NCI-H1105 treated with DMSO at 0.1 percent for 48 hours (cell line): ENCODE measurements at places on chromosomes 5 and 9.

DNA sequence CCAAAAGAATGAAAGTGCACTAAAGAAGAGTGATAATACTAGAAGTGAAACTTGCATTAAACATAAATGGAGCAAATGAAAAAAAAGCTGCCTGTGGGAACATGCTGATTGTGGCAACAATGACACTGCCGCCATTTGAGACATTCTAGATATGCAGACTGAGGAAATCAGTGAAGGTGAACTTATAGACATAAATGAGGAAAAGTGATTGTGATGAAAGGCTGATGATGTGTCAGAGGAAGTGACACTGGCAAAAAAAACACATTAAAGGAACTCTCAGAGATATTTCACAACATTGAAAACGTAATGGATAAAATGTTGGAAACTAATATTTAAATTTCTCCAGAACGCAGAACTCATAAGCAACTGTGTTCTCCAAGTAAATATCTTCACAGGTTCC is 1.2 kb downstream of the ERCC8 start:
- no peak for DNase-seq

GRCh38 chr9:5025416-5025815 is 40.3 kb downstream of the JAK2 start:
- no peak for DNase-seq

- DNase-seq = no peak
Observed at GRCh38 chr9:8156346-8156745, 356.8 kb upstream of the DMAC1 start.

DNA sequence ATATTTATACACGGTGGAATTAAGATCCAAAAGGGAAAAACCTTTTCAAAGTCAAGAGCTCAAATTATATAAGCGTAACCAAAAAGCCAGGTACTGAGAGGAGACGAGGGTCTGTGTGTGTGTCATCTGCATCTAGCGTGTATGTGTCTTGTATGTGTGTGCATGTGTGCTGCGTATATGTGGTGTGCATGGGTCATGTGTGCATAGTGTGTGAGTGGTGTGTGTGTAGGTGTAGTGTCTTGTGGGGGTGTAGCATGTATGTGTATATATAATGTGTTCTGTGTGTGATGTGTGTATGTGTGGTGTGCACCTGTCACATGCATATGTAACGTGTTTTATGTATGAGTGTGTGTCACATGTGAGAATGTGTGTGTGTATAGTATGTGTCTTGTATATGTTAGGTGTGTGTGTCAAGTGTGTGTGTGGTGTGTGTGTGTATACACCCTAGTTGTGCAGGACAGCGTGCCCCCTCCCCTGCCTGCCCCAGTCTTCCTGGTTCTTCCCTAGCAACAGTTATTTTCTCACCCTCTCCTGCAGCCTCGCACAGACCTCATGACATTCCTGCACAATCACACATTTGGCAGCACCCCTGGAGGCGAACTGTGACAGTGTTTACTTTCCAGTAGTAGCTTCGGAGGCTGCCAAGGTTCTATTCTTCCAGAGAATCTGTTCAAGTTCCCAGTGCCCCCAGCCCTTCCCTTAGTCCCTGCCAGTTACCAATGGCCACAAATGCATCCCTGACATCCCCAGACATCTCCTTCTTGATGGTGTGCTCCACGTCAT is 27.1 kb upstream of the TNIP1 start:
- DNase-seq = no peak

- peak; percentile 10 for DNase-seq
Observed at GRCh38 chr9:37325778-37326177, 96.7 kb upstream of the GRHPR start.

GRCh38 chr5:157611571-157612476 is 36.2 kb upstream of the ADAM19 start:
- peak; percentile 56 for DNase-seq

DNA sequence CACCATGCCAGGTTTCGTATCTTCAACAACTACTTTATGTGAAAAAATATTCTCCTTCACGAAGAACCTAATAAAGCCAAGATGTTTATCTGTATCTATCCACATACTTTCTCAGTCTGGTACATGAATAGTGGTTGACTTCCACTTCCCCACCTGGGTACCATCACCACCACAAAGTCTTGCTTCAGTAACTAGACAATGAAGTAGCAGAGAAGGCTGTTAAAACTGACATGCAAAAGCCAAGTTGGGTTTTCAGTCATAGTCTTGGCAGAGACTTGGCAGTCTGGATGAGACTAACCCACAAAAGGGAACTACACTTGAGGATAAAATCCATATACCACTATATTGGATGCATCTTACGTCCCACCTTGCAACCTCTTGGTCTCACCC is 5.0 kb downstream of the P4HA2 start:
- DNase-seq = no peak

GRCh38 chr9:129173296-129174101 is 4.6 kb downstream of the IER5L start:
- DNase-seq = no peak

GRCh38 chr9:14096258-14096922 is 217.6 kb downstream of the NFIB start:
- DNase-seq = peak; percentile 88

DNA sequence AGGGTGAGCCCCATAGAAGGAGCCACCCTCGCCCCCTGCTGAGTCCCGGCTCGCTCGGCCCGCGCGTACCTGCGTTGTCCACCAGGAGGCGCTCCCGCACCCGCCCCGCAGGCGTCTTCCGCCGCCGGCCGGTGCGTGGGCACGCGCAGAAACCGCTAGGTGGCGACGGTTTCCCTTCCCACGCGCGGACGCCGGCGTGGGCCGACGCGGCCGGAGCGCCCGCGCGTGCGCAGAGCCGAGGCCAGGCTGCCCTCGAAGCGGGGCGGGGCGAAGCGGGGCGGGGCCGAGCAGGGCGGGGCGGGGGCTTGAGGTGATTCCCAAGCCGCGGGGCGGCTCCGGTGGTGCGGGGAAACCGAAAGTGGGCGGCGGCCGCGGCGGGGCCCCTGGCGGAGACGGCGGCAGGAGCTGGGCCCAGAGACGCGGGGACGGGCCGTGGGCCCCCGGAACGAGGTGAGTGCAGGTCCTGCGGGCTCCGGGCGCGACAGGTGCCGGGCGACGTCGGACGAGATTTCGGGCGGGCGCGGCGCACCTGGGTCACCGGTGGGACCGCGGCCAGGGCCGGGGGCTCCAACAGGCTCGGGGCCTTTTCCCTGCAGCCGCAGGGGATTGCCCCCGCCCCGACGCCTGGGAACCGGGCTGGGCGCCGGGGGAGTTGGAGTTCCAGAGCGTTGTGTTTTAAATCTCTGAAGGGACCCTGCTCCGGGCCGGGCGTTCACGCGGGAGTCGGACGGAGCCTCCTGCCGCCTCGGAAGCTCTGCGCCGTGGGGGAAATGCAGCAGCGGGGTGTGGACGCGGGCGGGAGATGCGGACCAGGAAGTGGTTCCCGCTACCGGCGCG is at the start of gene TDRD7:
TDRD7 (plus strand) TSS at position 308 of the 837 bp plus-strand sequence. CDS start 16,370 bp downstream, outside the sequence.
- DNase-seq = peak; percentile 60

DNA sequence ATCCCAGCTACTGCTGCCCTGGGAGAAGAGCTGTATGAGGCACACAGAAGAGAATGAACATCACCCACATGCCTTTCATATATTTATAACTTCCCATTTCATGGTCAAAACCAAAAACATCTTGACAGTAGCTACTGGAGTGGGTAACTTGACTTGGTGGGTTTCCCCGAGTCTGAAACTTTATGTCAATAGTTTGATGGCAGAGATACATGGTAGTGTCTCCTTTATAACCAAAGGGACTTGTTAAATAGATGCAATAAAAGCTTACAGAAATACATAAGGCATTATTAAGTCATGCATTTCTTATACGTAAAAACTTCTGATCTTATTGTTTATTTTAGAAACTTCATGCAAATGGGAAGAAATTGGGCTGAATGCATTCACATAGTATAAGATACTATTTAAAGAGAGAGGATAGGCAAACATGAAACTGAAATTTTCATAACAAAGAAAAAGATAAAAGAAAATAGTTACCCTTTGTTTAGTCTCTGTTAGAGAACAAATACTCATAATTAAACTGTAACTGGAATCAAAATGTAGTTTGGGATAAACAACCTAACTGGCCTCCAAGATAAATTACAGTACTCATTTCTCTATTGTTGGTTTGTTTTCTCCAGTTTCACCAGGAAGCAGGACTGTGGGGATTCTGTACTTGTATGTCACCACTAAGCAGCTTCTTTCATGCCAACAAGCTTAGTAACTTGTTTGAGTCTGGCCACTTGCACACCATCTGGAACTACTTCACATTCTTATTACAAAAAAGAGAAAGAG is 459.3 kb upstream of the MEF2C start:
- DNase-seq = no peak

DNA sequence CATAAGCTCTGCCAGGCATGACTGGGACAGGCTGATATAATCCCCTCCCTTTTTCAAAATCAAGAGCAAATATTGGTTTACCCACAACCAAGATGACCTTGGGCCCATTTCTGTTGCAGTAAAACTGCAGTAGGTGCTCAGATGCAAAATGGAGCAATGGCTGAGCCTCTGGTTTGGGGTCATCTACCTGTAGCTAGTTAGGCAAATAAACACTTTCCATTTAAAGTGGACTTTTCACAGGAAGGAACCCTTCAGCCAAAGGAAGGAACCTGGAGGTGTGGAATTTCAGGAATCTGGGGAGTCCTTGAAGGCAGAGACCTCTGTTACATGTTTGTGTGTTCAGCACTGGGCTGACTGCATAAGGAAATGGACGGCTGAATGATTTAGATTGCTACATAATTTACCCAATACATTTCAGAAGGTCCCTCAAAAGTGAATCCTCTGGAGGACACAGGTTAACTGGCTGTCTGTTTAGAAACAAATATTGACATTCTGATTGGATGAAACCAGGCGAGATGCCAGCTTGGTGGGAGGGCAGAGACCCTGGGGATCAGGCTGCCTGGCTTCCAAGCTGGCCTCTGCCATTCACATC is 170.1 kb upstream of the ZNF618 start:
- DNase-seq = no peak

DNA sequence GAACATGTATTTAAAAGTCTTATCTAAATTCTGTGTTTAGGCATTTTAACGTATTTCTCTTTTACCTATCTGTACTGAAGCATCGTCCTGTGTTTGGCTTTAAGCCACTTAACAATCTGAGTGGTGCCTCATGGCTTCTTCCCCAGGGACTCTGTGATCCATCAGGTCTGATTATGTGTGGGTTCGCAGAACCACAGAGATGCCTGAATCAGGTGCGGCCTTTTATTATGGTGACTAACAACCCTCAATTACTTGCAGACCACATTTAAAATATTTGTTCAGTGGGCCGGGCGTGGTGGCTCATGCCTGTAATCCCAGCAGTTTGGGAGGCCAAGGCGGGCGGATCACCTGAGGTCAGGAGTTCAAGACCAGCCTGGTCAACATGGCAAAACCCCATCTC is 39.6 kb upstream of the SAP30L start:
- no peak for DNase-seq

GRCh38 chr5:77791926-77792325 is 15.8 kb upstream of the TBCA start:
- DNase-seq = no peak

GRCh38 chr5:129857116-129857515 is 47.1 kb upstream of the CHSY3 start:
- DNase-seq = no peak

DNA sequence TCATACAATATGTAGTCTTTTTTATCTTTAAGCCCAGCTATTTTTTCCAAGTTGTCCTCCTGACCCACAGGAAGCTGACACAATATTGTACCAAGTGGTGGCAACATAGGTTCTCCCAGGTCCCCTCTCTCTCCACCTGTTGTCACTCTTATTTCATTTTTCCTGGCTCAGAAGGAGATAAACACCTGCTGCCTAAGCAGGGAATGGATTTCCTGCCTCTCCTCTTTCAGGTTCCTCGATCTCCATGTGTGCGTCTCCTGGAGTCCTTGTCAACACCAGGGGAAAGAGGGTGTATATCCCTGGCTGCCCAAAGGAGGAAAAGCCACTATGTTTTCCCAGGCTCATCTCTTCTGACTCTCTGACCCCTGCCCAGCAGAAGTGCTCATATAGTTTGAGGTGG is 81.8 kb upstream of the KLF9 start:
- DNase-seq = no peak

GRCh38 chr9:107914151-107914550 is 424.6 kb upstream of the KLF4 start:
- no peak for DNase-seq

DNA sequence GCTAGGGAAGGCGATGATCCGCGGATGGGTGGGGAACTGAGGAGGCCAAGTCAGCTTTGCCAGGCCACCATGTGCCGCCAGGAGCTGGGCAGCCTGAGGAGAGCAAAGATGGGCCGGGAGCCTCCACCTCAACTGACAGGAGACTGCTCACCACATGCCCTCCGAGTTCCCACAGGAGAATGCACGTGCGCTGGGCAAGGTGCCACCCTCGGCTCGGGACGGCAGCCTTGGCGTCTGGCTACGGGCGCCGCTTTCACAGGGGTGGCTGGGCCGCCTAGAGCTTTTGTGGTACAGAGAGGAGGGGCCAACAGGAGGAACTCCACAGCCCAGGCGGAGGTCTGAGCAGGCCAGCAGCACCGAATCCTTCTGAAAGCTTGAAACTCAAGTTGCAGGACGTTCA is 5.3 kb upstream of the TBC1D9B start:
- DNase-seq = no peak

DNA sequence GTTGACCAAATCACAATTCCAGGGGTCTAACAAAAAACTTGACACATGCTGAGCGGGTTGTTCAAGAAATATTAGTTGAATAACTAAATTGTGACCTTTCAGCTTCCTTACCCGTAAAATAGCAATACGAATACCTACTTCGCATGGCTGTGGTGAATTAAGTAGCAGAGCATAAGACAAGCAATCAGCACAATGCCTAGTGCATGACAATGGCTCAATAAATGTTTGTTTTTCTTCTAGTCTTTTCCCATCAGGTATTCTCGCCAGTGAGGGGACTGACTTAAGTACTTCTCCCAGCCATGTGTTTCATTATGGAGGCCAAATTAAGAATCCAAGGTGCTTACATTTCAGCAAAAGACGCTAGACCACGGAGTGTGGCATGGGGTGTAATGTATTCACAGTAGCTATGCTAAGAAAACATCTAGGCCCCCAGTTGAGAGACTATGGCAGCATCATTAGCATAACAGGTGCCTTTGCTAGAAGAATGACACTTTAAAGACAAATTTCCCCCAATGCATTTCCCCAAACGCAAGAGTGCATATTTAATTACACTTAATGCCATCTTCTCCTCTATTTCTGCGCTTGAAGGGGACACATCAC is 145.9 kb downstream of the ASTN2 start:
- DNase-seq = peak; percentile 31

DNA sequence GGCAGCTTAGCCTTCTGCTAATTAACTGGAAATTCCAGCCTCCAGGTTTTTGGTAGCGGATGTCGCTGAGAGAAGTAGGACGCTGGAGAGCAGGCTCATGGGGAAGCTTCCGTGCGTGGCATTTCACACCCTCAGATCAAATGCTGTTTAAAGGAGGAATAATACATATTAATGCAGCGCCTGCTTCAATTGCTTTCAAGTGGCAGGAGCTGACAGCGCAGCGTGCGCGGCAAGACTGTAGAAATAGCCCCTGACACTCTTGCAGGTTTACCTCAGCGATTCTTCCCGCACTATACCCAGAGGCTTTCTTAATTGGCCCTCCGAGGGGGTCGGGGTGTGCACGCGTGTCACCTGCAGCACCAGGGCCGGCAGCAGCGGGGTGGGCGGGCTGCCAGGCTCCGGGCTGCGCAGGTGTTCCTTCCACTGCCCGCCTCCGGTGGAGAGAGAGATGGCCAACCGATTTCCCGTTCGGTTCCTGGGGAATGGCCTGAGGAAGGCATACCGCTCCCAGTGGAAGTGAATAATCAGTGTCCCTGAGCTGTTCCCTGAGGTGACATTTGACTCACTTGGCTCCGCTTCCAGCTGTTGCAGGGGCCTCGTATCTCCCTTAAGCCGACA is 427.9 kb downstream of the KCTD16 start:
- DNase-seq = peak; percentile 82

GRCh38 chr9:95268681-95269080 is 48.8 kb downstream of the FANCC start:
- DNase-seq = peak; percentile 76
